ENCODE measurements at places on chromosomes 13 and 19.

- DNase-seq: peak; percentile 53
Observed at GRCh38 chr19:12985049-12985776, 10.1 kb upstream of the NFIX start.

DNA sequence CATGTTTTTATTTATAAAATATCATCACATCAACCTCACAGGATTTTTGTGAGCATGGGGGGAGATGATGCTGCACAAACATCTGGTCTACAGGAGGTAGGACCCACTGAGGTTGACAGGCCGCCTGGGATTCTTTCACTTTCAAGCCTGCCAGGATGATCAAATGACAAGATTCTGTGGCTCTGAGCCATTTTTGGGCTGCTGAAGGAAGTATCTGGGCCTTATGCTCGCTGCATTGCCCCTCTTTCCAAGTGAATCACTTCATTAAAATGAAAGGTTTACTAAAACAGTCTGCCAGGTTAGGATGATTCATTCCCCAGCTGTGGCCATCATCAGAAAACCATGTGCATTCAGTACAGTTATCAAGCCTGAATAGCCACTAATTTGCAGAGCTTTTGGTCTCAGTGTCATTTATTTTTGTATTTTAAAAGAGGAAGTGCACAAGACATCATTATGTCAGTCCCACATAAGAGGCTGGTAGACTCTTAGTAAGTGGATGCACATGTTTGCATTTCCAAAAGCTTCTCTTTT is 34.4 kb downstream of the STARD13 start:
- peak; percentile 94 for DNase-seq

DNA sequence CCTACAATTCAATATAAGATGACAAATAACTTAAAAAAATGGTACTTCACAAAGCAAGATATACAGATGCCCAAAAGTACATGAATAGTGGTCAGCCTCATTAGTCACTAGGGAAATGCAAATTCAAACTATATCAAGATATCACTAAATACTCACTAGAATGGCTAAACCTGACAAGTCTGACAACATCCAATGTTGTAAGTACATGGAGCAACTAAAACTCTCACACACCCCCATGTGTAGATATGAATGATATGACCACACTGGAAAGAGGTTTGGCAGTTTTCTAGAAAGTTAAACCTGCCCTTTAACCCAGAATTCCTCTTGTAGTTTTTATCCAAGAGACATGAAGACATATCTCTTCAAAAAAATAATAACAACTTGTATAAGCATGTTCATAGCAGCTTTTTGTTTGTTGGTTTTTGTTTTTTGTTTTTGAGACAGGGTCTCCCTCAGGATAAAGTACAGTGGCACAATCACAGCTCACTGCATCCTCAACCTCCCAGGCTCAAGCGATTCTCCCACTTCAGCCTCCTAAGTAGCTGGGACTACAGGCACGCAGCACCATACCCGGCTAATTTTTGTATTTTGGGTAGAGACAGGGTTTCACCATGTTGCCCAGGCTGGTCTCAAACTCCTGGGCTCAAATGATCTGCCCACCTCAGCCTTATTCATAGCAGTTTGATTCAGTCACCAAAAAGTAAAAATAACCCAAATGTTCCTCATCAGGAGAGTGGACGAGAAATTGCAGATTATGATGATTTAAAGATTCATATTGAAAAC is 55.1 kb downstream of the RFX2 start:
- no peak for DNase-seq

- DNase-seq: no peak
Observed at GRCh38 chr19:43148233-43148632, 38.1 kb downstream of the PSG5 start.

DNA sequence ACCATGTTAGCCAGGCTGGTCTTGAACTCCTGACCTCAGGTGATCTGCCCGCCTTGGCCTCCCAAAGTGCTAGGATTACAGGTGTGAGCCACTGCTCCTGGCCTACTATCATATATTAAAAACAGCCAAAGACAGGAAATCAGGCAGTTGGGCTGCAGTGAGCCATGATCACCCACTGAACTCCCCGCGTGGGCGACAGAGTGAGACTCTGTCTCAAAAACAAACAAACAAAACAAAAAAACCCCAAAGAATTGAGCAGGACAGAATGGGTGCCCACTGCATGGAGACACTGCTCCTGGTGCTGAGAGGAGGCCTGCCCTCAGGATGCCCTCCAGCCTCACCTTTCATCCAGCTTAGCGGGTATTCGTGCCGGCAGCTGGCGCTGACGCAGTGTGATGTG is 5.2 kb upstream of the RINL start:
- DNase-seq: no peak

DNA sequence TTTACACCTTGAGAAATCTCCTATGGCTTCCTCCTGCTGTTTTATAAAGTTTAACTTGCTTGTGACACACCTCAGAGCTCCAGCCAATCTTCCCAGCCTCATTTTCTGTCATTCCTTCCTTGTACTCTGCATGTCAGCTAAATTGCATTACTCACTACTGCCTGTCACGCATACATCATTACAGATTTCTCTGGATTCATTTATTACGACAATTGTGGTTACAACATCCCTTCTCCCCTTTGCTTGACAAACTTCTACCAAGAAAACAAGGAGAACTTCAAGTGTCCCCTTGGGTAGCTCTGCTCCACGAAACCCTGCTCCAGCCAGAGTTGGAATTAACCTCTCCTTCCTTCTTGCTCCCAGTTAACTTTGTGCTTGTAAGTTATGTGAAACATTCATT is 22.0 kb upstream of the GPR18 start:
- peak; percentile 78 for DNase-seq

GRCh38 chr19:16571822-16572331 is 338 bp downstream of the SLC35E1 start:
- DNase-seq: no peak

- no peak for DNase-seq
Observed at GRCh38 chr13:110156301-110157049, 150.5 kb downstream of the COL4A1 start.

- DNase-seq: peak; percentile 11
Observed at GRCh38 chr19:17739121-17739875, 12.0 kb upstream of the FCHO1 start.

DNA sequence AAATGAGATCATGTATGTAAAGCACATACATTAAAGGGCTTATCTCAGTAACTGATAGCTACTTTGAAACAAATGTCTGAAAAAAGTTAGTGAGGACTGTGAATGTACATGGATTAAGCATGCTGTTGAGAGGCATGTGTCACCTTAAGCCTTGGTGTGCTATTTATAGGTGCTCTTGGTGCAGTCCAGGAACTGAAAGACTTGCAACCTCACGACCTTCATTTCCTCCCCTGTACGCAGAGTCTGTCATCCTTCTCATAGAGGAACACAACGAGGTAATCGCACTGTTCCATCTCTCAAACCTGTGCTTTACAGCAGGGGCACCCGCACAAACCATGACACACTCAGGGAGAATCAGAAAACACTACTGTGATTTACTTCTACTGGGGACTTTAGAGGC is 65.6 kb downstream of the UFM1 start:
- no peak for DNase-seq

- no peak for DNase-seq
Observed at GRCh38 chr13:50539791-50540530, 303.5 kb downstream of the DLEU7 start.

GRCh38 chr13:97067017-97067895 is 73.0 kb upstream of the OXGR1 start:
- peak; percentile 86 for DNase-seq

GRCh38 chr13:21005193-21005592 is 56.2 kb downstream of the LATS2 start:
- DNase-seq: no peak

DNA sequence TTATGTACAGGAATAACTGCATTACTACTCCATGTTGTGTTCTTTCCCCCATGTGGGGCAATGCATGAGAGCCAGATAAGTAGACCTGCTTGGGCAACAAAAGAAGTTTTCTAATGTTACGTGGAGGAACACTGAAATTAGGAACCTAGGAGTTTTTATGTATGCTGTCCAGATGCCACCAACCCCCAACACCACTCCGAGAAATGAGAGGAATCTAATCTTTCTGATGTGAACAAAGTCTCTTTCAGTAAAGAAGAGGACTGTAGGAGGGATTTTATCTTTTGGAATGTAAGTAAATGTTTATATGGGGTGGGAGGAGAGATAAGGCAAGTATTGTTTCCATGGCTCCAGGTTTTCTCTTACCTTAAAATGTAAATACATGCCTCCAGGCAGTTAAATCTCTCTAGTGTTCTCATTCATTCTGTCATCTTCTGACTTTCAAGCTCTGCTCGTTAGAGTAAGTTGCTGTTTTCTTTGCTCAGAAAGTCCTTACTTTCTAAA is 820.6 kb downstream of the PCDH17 start:
- no peak for DNase-seq

- no peak for DNase-seq
Observed at GRCh38 chr19:10460714-10461046, 40.3 kb downstream of the PDE4A start.

- DNase-seq: no peak
Observed at GRCh38 chr13:20487927-20488326, 37.7 kb downstream of the CRYL1 start.

DNA sequence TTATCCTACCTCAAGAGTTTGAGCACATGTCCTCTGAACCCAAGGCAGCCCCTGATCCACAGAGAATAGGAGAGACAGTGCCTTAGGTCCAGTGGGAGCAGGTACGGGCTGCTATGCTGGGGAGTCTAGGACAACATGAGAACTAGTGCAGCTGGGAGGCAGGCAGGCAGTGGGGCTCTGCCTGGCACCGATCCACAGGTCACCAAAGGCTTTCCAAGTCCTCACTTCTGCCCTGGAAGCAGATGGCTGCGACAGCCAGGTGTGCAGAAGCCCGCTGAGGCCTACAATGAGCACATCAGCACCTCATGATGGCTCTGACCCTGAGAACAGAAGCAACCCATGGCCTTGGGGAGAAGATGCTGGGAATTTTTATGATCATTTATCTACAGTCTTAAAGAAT is 29.8 kb upstream of the EPHX3 start:
- DNase-seq: no peak

GRCh38 chr19:11105014-11105636 is 15.9 kb downstream of the LDLR start:
- DNase-seq: no peak

- no peak for DNase-seq
Observed at GRCh38 chr13:71830736-71831135, 36.3 kb downstream of the DACH1 start.

- DNase-seq: no peak
Observed at GRCh38 chr13:19766591-19766990, 16.2 kb downstream of the PSPC1 start.

GRCh38 chr13:110698689-110699088 is 7.2 kb downstream of the CARS2 start:
- DNase-seq: no peak

- peak; percentile 72 for DNase-seq
Observed at GRCh38 chr19:3243819-3244700, 19.6 kb downstream of the CELF5 start.

GRCh38 chr19:3687774-3688706 is 12.2 kb downstream of the PIP5K1C start:
- DNase-seq: no peak

DNA sequence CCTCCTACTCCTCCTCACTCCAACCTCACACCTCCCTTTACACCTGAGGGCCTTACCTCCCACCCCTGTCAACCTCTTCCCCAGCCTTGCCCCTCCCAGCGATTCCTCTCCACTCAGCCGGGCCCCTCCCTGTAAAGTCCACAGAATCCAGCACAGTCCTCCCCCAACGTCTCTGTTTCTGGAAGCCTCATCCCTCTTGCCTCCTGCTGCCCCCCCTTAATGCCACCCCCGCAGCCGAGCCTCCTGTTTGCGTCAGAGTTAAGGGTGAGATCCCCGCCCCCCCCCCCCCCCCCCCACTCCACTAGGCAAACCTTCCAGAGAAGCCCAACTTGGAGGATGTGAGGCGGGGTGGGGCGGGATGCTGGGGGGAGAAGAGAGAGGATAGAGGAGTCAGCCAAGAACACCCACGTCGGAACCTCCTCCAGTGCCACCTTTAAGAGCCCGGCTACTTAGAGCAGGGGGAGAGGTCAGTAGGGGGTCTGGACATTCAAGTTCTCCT is 2.1 kb downstream of the UNC13A start:
- peak; percentile 20 for DNase-seq

DNA sequence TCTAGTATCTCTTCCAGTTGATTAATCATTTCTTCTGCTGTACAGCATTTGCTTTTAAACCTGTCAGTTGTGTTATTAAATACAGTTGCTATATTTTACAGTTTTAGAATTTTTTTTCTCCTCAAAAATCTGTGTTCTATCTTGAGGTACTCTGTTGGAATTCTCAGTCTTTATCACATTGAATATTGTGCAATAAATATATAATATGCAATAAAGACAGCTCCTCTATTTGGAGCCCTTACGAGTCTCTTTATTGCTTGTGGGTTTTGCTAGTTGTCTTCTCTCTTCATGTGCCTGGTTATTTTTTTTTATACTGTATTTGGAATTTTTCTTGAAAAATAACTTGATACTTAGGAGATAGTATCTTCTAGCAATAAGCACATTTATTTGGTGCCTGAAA is 51.7 kb downstream of the CDK8 start:
- DNase-seq: no peak

GRCh38 chr19:42480335-42481095 is 37.8 kb upstream of the CXCL17 start:
- DNase-seq: peak; percentile 56

DNA sequence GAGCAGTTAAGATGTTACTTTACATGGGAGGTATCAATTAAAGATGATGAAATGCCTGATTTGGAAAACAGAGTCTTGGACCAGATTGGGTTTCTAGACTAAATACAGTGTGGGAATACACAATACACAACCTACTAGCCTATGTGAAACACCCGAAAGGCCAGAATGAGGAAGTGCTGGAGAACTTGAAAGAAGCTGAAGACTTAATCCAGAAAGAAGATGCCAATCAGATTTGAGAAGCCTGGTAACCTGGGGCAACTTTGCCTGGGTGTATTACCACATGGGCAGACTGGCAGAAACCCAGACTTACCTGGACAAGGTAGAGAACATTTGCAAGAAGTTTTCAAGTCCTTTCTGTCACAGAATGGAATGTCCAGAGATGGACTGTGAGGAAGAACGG is 43.2 kb downstream of the N4BP2L1 start:
- DNase-seq: no peak

DNA sequence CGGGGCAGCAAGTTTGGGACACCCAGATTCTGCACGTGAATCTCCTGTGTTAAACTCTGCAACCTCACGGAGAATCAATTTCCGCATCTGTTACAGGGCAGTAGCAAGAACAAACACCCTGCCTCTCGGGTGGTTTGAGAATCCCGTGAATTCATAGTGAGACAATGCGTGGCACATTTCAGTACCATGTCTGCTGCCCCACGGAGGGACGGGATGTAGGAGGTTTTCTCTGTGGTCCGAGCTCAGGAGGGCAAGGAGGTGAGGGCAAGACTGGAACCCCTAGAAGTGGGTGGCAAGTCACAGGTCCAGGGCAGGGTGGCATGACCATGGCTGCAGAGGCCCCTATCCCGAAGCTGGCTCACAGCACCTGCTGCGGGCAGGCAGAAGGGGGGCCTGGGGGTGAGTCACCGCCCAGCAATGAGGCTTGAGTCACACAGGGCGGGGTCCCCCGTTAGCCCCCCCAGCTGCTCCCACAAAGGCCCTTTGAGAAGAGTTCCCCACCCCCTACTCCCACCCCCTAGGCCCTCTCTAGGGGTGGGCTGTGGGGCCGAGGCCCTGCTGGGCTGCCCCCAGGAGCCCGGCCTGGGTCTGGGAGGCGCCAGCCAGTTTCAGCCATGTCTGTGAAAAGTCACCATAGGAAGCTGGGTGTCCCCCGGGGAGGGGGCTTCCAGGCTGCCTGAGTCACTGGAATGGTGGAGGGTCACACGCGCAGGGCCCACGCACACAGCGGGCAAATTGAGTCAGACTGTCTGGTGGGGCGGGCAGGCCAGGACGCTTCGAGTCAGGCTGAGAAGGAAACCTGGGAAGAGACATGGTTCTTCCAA is 25.8 kb upstream of the NANOS3 start:
- DNase-seq: peak; percentile 98

- no peak for DNase-seq
Observed at GRCh38 chr13:53749306-53749705, 720.7 kb downstream of the OLFM4 start.

Data from fibroblast of skin of scalp (primary cell).